ENCODE measurements at places on chromosomes 4 and X.

DNA sequence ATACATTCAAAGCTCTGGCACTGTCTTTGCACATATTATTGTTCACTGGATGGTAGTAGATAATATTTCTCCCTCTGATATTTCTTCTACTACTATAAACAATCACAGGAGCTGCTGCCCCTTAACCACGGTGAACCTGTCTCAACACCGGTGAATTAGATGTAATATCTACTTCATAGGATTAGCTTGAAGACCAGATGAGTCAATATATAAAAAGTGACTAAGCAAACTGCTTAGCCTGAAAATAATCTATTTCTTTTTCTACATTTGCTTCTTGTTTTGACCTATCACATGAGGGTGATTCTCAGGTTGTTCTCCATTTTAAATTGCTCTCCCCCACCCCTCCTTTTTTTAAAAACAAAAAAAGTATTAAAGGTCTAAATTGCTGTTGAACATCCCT is 645.5 kb downstream of the ANKRD50 start:
- no peak for DNase-seq

- DNase-seq, result no peak
Observed at GRCh38 chr4:138833974-138834373, 181.6 kb upstream of the NOCT start.

GRCh38 chrX:81202943-81203342 is 1.0 kb downstream of the SH3BGRL start:
- DNase-seq, result no peak

- DNase-seq, result no peak
Observed at GRCh38 chr4:145130788-145131399, 32.8 kb downstream of the ABCE1 start.

GRCh38 chr4:117378942-117379341 is 293.6 kb upstream of the TRAM1L1 start:
- no peak for DNase-seq

- DNase-seq, result no peak
Observed at GRCh38 chr4:1990348-1990645, 18.5 kb downstream of the NELFA start.

DNA sequence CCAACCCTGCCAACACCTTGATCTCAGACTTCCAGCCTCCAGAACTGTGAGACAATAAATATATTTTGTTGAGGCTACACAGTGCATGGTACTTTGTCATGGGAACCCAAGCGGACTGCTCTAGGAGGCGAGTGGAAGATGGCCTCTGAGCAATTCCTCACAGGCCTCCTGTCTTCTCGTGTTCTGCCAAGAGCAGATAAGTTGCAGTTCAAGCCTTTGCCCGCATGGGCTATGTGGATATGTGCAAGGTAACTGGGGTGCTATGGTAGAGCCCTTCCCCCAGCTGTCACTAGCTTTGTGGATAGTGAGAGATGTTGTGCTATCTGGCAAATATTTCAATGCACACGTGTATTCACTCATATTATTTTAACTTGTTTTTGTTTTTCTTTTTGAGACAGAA is 156.0 kb upstream of the BCOR start:
- no peak for DNase-seq

GRCh38 chr4:37653601-37654000 is 32.6 kb downstream of the RELL1 start:
- no peak for DNase-seq

GRCh38 chr4:74314329-74314728 is 6.1 kb downstream of the EPGN start:
- no peak for DNase-seq

DNA sequence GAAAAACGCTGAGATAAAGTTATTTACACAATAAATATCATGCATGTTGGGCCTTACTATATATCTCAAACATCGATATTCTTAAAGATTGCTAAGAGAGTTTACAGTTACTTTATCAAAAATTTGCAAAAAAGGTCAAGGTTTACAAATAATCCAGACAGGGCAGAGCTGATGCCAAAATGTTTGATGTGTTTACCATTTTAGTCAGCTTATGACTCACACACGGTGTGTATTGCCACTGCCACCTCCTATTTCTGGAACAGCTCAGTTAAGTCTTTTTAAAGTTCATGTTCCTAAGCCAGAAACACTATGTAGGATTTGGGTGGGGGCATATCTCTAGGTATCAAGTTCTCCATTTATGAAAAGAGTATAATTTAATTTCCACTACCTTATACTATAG is 580.6 kb downstream of the INPP4B start:
- DNase-seq, result no peak

DNA sequence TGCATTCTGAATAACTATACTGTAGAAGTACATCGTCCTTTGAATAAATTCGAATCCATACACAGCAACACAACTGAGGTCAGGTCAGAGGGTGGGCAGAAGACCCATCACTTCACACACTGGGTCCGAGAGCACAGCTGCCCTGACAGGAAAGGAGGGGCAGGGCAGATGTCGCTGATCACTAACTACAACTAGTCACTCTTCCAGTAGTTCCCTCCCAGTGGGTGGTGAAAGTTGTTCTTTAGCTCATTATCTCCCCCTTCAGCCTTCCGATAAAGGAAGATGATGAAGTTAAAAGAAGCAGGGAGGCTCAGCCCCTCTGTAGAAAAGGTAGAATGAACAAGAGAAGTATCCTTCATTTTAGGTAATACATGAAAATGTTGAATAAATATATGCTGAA is 278.9 kb downstream of the INPP4B start:
- DNase-seq, result no peak

- DNase-seq, result no peak
Observed at GRCh38 chrX:42220083-42220482, 296.7 kb upstream of the CASK start.

DNA sequence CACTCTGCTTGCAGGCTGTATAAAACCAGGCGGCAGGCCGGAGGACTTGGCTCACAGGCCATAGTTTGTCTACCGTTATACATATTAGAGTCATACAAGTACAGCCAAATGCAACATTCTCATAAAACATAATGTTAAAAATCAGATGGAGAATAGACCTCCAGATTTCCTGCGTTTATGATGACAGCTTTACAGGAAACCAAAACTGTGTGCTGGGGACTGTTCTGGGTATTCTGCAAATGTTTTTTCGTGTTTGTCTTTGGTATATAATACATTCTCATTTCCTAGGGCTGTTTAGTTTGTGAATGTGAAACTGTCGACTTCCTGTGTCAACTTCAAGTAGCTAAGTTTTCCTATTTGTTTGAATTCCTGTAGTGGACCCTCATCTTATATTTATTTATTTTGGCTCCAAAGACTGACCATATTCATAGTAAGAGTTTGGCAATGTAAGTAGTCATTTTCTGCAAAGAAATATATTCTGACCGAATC is 79.5 kb upstream of the FAM9C start:
- no peak for DNase-seq

DNA sequence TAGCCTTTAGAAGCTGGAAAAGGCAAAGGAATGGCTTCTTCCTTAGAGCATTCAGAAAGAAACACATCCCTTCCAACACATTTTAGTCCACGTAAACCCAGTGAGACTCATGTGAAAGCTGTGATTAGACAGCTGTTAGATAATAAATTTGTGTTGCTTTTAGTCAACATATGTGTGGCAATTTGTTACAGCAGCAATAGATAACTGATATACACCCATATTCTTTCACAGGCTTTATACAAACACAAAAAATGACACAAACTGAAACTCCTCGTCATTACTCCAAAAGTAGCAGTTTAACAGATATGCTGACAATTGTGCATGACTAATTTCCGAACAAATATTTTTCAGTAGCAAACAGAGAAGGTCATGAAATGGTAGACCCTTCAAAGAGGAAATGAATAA is 65.3 kb downstream of the ANTXR2 start:
- DNase-seq, result no peak

DNA sequence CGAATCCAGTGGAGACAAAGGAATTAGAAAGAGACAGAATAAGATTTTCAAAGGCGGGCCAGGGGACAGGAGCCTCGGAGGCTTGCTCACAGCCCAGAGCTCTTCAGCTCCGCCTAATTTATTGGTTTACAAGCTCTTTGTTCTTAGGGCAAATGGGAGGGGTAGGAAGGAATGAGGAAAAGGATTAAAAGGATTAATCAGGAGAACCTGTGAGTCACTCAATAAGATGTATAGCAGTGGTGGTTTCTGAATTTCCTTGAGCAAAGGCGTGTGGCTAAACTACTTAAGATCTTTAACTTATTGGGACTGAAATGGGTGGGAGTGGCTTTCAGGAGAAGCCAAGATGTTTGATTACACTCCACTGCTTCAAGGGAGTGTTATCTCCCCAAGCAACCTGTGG is 456.0 kb upstream of the SPANXN1 start:
- DNase-seq, result no peak

- DNase-seq, result no peak
Observed at GRCh38 chrX:141814213-141814857, 23.8 kb upstream of the MAGEC3 start.

GRCh38 chr4:137541876-137542646 is 9.8 kb upstream of the PCDH18 start:
- no peak for DNase-seq

DNA sequence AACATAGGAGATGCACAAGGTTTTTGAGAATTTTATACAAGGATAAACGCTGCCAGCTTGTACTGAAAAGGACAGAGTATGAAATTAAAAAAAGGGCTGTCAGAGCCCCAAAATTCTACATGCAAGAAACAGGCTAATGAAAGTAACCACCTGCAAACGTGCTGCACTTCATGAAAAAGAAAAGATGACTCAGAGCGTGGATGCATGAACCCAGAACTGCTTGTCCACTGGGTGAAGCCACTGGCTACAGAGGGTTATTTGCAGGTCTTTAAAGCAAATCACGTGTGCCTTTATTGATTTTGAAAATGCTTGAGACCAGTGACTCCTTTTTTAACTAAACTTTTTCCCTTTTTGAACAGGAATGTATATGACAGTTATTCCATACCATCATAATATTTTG is 25.3 kb upstream of the FRMD7 start:
- DNase-seq, result no peak

DNA sequence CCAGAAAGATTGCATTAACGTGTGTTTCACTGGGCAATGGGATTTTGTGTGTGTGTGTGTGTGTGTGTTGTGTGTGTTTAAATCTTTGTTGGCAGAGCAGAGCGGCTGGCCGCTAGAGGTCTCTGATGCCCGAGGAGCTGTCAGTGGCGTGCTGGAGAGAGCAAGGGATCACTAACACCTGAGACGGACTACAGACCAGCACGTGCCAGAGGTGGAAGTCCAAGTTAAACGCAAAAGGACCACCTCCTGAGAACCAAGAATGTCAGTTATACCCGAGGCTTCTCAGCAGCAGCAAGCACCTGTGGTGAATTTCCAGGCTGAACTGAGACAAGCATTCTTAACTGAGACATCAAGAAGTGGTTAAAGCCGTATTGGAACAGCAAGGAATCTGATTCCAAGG is 9.0 kb upstream of the SLC25A14 start:
- no peak for DNase-seq

DNA sequence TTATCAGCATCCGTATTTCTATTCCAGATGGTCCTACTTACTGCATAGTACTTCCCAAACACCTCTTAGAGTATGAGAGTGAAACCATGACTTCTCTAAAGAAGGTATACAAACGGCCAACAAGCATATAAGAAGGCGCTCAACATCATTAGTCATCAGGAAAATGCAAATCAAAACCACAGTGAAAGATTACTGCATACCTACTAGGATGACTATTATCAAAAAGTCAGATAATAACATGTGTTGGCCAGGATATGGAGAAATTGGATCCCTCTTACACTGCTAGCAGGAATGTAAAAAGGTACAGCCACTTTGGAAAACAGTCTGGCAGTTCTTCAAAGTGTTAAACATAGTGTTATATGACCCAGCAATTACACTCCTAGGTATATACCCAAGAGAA is 215.3 kb upstream of the CXorf66 start:
- DNase-seq, result no peak

GRCh38 chr4:55610381-55610780 is 18.3 kb upstream of the PDCL2 start:
- DNase-seq, result no peak

DNA sequence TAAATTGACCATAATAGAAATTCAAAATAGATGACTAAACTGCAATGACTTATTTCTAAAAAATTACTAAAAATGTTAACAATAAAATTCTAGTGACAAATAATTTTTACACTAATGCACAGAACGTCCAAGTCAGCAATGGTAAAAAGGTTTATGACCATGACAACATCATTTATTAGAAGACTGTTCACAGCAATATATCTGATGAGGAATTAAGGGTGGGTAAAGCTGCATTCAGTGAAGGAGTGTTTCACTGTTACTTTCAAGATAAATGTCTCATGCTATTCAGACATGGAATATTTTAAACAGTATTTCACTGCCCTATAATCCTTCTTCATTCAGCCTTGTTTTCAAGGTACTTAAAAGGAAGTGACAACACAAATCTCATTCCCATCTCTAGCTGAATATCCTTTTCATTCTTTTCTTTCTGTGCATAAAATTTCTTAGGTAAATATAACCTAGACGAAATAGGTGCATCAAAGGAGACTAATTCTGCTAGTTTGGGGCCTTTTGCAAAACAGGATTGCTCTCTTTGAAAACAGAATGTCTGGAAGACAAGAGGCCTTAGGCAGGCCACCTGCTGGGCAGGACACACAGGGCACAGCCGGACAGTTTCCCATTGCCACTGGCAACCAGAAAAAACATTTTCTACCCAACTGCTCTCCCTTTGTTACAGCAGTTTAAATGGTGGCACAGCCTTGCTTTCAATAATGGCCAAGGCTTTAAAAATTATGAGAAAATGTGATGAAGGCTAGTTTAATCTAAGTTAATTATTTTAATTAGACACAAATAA is 600.3 kb downstream of the SPRY1 start:
- no peak for DNase-seq

- no peak for DNase-seq
Observed at GRCh38 chrX:73944563-73944908, 359.4 kb upstream of the ZCCHC13 start.

DNA sequence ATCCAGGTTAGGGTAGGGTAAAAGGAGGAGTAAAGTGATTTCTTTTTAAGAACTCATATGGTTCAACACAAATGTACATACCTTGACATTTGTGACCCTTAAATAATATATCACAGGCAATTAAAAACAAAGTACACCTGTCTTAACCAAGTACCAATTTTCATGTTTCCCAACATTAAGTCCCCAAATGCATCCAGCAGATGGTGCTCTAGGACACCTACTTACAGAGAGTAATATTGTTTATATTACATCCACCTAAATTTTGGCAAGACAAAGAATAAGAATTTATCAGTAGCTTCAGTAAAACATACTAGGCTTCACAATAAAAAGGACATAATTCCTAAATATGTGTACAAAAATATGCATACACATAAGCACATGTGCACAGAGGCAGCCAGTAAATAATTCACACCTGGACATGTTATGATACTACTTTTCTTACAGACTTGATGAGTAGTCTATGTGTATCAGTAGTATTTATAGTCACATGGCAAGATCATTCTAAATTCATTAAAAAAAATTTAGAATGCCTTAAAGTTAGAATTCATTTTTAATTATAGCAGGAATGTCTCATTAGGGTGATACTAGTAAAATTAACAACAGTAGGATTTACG is 219.7 kb downstream of the DCLK2 start:
- DNase-seq, result no peak

DNA sequence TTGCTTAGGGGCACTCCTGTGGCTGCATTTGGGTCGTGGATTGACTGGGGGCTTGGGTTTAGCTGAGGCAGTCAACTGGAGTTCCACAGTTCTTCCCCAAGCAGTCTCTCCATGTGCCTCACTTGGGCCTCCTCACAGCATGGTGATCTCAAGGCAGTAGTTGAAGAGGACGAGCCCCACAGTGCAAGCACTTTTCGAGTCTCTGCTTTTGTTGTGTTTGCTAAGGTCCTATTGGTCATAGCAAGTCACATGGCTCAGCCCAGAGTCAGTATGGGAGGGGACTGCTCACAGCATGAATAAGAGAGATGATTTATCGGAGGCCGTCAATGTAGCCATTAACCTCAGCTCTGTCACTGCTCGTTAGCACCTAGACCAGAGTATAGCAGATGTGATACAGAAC is 29.7 kb downstream of the BMX start:
- no peak for DNase-seq

Data from NCI-H1436 treated with DMSO at 0.1 percent for 48 hours (cell line).